ENCODE measurements at places on chromosomes 4 and X.

- DNase-seq, result no peak
Measured at GRCh38 chr4:76272073-76272472, 20.6 kb downstream of the FAM47E start.

DNA sequence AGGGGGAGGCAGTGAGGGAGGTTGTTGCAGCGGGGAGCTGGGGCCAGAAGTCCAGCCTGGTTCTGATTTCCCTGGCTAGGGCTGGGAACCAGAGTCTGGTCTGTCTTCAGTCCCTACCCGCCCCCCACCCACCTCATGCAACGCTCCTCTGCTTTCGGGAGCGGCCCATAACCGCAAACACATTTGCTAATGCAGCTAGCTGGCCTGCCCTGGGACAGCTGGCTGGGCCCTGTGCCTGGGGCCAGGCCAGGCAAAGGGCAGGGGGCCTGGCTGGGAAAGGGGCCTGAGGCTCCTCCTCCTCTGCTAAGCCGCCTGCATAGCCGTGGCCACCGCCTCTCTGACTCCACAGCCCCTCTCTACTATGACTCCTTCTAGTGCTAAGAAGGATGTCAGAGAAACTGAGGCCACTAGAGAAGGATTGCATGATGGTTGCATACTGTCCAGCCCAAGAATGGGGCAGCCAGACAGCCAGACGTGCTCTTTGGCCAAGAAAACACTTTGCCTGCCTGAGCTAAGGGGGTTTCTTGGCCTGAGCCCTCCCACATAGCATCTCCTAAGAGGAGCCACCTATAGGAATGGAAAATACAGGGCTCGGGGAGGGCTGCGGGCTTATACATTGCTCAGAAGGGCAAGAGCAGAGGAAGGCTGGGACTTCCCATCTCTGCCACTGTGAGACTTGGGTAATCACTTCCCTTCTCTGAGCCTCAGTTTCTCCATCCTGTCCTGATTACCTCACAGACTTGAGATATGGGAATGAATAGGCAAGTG is 76.9 kb downstream of the PJA1 start:
- DNase-seq, result no peak

GRCh38 chr4:92520563-92520962 is 216.8 kb downstream of the GRID2 start:
- no peak for DNase-seq

GRCh38 chr4:24604558-24605214 is 20.3 kb upstream of the DHX15 start:
- DNase-seq, result no peak

DNA sequence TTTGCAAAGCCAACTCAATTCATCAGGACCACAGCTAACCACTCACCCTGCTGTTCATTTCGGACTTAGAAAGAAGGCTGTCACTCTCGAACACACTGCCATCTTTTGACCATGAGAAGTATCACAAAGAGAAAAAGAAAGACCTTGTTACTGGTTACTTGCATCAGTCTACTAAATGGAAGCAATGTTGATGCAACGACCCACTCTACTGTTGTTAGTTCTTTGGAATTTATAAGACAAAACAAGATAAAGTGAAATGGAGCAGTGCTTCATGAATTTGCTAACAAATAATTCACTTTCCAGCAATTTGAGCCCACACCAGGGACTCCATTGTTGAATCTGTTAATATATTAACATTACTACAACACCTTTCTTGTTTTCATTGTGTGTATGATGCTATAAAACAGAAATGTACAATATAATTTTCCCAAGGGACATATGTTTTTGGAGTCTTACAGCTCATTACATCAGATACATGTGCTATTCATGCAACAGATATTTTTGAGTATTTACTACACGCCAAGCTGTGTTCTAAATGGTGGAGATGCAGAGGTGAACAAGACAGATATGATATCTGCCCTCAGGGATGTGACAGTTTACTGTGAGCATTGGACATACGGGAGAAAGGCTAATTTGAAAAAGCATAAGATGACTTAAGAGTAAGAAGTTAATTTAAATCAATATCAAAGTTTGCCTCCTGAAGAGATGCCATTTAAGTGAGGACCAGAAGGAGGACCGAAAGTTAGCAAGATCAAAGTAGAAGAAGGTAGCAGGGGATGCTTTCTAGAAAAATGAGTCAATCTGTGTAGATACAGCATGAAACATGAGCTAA is 87.2 kb downstream of the AREG start:
- DNase-seq, result no peak

DNA sequence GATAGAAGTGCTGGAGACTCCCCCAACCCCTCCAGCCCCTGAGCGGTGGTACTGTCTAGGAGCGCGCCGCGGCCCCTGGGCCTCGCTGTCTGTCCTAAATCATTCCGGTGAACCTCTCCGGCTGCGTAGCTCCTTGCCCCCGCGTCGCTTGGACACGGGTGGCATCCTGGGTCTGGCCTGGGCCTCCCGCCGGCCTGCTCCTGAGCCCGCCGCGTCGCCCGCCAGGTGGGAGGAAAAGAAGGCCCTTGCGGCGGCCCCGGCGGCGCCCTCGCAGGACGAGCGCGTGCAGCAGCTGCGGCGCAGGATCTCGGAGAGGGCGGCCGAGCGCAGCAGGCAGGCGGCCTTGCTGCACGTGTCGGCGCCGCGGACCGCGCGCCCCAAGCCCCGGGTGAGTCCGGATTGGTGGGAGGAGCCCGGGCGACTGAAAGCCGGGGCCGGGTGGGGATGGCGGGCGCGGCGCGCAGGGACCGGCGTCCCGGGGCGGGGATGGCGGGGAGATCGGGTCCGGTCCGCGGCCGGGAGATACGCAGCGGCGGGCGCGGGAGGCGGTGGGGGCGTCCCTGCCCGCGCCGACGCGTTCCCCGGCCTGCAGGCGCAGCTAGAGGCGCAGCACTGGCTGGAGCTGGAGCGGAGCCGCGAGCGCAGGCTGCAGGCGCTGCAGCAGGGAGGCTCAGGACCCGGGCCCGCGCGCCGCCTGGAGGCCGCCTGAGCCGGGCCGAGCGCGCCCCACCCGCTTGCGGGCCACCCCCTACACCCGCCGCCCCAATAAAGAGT is 6.5 kb upstream of the RNF4 start:
- DNase-seq, result peak; percentile 43

- no peak for DNase-seq
Measured at GRCh38 chr4:158605393-158605792, 66.3 kb downstream of the C4orf46 start.

All from stimulated activated CD8-positive, alpha-beta memory T cell treated with anti-CD3 and anti-CD28 coated beads, Interleukin-2, amount 100 ng/mL, for 1 hour (primary cell).